ENCODE measurements at places on chromosomes 4 and X. TPM values are rescaled to one million over a fixed set of nuclear protein-coding genes. Genes with fewer than 3 reads are reported as not detected.

DNA sequence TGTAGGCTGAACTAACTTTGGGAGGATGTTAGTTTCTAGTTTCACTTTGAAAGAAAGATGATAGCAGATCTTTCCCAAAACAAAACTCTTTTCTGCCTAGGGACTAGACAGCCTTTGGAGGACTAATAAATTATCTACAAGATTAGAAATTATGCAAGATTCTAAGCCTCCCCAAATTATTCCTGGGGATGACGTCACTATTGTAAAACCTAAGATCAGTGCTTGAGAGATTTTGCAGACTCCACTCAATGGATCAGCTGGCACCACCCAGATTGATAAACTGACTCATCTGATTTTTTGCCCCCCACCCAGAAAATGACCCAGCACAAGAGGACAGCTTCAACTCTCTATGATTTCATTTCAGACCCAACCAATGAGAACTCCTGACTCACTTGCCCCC is 1057.9 kb upstream of the DIAPH2 start:
- H3K27ac ChIP-seq = no peak overlapping the region
- no peak for DNase-seq
- no peaks in the 10 kb centered on the region for H3K4me1 ChIP-seq
- no peaks in the 10 kb centered on the region for H3K36me3 ChIP-seq
- no peaks in the 10 kb centered on the region for H3K27me3 ChIP-seq

Gene BTC
- 0.07 TPM for total RNA-seq

GRCh38 chr4:36997727-36998126 is 246.8 kb upstream of the NWD2 start:
- H3K27ac ChIP-seq = no peak overlapping the region
- H3K4me3 ChIP-seq = no peak overlapping the region
- no peaks in the 10 kb centered on the region for H3K4me1 ChIP-seq
- H3K27me3 ChIP-seq = no peaks in the 10 kb centered on the region
- no peak for DNase-seq
- H3K36me3 ChIP-seq = no peaks in the 10 kb centered on the region

Gene UGT2B10
- not detected for total RNA-seq

- no peak overlapping the region for H3K27ac ChIP-seq
- no peak for DNase-seq
- no peaks in the 10 kb centered on the region for H3K4me1 ChIP-seq
- H3K27me3 ChIP-seq = no peaks in the 10 kb centered on the region
- no peaks in the 10 kb centered on the region for H3K36me3 ChIP-seq
Observed at GRCh38 chrX:30580641-30581040, 3.1 kb upstream of the TASL start.

DNA sequence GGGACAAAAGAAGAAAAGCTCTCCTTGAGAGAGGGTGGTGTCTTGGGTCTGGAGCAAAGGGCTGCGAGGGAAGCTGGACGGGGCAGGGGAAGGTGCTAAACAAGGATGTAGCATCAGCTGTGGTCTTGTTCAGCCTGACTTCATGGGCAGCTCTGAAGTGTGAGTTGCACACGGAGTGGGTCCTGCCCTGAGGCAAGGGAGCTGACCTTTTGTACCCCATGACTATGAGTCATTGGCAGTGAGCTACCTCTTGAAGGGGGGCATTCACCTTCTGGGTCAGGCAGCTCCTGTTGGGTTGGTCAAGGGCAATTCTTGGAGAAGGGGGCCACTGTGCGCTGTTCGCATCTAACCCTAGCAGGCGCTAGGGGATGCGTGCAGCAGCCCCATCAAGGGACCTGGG is 151.8 kb downstream of the SMIM20 start:
- DNase-seq = no peak
- H3K27ac ChIP-seq = no peak overlapping the region
- H3K4me1 ChIP-seq = no peaks in the 10 kb centered on the region
- H3K4me3 ChIP-seq = no peak overlapping the region
- H3K36me3 ChIP-seq = no peaks in the 10 kb centered on the region
- H3K27me3 ChIP-seq = no peaks in the 10 kb centered on the region

GRCh38 chrX:119389871-119390501 is 9.2 kb upstream of the SLC25A43 start:
- no peaks in the 10 kb centered on the region for H3K27me3 ChIP-seq
- H3K27ac ChIP-seq = no peak overlapping the region
- no peak for DNase-seq
- no peaks in the 10 kb centered on the region for H3K36me3 ChIP-seq
- H3K4me3 ChIP-seq = no peak overlapping the region

DNA sequence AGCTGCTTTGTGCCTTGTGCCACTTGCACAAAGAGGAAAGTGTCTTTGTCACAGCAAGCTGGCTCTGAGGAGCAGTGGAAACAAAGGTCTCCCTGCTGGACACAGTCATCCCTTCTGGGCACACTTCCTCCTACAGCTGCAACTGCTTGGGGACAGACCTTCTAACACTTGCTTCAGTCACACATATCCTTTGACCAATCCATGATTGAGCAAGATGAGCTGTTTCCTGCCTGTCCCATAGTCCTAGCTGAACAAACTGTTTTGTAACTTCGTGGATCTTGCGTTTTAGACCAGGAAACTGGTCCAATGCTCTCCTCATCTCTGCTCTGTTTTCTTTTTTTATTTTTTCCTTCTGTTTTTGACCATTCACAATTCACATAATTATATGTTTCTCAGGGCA is 98.5 kb downstream of the RRAGB start:
- no peak overlapping the region for H3K4me3 ChIP-seq
- no peaks in the 10 kb centered on the region for H3K4me1 ChIP-seq
- no peaks in the 10 kb centered on the region for H3K36me3 ChIP-seq
- DNase-seq = no peak
- no peak overlapping the region for H3K27ac ChIP-seq
- H3K27me3 ChIP-seq = no peaks in the 10 kb centered on the region

DNA sequence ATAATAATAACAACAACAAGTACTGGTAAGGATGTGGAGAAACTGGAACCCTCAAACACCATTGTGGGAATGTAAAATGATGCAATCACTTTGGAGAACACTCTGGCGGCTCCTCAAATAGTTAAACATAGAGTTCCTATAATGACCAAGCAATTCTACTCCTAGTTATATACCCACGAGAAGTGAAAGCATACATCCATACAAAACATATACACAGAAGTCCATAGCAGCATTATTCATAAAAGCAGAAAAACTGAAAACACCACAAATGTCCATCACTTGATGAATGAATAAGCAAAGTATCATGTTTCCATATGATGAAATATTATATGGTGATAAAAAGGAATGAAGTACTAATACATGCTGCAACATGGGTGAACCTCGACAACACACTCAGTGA is 116.7 kb downstream of the AMELX start:
- no peak overlapping the region for H3K4me3 ChIP-seq
- no peaks in the 10 kb centered on the region for H3K36me3 ChIP-seq
- H3K27ac ChIP-seq = no peak overlapping the region
- no peaks in the 10 kb centered on the region for H3K27me3 ChIP-seq

Gene FDCSP
- total RNA-seq = not detected

GRCh38 chr4:105544520-105545286 is 7.7 kb upstream of the ARHGEF38 start:
- H3K36me3 ChIP-seq = no peaks in the 10 kb centered on the region
- no peak for DNase-seq
- H3K27me3 ChIP-seq = no peaks in the 10 kb centered on the region

- DNase-seq = no peak
- H3K27ac ChIP-seq = no peak overlapping the region
- no peaks in the 10 kb centered on the region for H3K4me1 ChIP-seq
- H3K27me3 ChIP-seq = no peaks in the 10 kb centered on the region
Observed at GRCh38 chrX:121641560-121641959, 594.1 kb downstream of the GLUD2 start.

Gene MAGEC3
- total RNA-seq = not detected

Gene NR3C2
- total RNA-seq = 22.1 TPM

GRCh38 chrX:52437212-52437611 is 58.4 kb upstream of the XAGE1A start:
- H3K27ac ChIP-seq = no peak overlapping the region
- H3K4me3 ChIP-seq = no peak overlapping the region
- DNase-seq = no peak
- H3K27me3 ChIP-seq = no peaks in the 10 kb centered on the region

Gene HS6ST2
- total RNA-seq = 0.13 TPM

- peaks cover 11% of the 10 kb centered on the region for H3K27me3 ChIP-seq
- H3K27ac ChIP-seq = no peak overlapping the region
- no peak for DNase-seq
- H3K4me3 ChIP-seq = no peak overlapping the region
- peaks cover 2% of the 10 kb centered on the region for H3K4me1 ChIP-seq
- H3K36me3 ChIP-seq = no peaks in the 10 kb centered on the region
Observed at GRCh38 chr4:153001626-153002025, 65.5 kb downstream of the FHDC1 start.

Gene NKX3-2
- total RNA-seq = not detected

Gene DCLK2
- 16.2 TPM for total RNA-seq

DNA sequence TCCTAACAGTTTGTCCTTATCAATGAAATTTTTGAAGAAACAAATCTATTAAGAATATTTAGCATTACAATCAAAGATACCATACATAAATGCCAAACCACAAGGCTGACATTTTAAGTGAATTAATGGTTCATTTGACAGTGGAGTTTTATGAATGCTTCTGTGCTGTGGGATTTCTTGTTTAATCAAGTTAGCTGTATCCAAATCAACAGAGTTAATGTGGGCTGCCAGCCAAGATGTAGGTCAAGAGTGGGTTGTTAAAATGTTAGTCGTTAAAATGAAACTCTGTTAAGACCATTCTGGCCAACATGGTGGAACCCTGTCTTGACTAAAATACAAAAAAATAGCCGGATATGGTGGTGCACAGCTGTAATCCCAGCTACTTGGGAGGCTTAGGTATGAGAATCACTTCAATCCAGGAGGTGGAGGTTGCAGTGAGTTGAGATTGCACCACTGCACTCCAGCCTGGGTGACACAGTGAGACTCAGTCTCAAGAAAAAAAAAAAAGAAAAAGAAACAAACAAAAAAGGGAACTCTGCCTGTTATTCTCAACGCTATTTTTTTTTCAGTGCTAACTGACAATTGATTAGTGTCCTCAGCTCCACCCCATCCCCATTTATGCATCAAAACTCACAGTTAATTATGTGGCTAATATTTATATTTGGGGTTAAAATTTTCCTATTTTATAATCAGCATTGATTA is 20.2 kb downstream of the GPAT3 start:
- H3K4me3 ChIP-seq = no peak overlapping the region
- no peak overlapping the region for H3K27ac ChIP-seq
- DNase-seq = no peak
- H3K4me1 ChIP-seq = no peaks in the 10 kb centered on the region

GRCh38 chr4:61442936-61443335 is 242.8 kb downstream of the ADGRL3 start:
- H3K4me3 ChIP-seq = no peak overlapping the region
- no peaks in the 10 kb centered on the region for H3K27me3 ChIP-seq
- no peaks in the 10 kb centered on the region for H3K4me1 ChIP-seq
- no peak overlapping the region for H3K27ac ChIP-seq

Gene PRKG2
- not detected for total RNA-seq

DNA sequence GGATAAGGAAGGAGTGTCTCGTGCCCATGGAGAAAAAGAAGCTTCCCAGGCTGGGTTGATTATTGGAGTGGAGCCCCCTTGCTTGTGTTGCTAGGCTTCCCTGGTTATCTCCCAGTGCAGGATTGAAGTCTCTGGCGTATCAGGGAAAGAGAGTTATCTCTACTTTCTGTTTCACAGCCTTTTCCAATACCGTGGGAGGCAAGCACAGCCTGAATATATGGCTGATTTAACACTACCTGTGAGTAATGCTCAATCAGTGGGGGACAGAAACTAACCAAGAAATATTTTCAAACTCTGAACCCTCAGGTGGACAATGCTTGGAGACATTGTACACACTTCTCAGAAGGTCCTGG is 65.2 kb downstream of the SERPINA7 start:
- no peaks in the 10 kb centered on the region for H3K27me3 ChIP-seq
- no peaks in the 10 kb centered on the region for H3K4me1 ChIP-seq
- H3K27ac ChIP-seq = no peak overlapping the region
- no peaks in the 10 kb centered on the region for H3K36me3 ChIP-seq
- DNase-seq = no peak
- H3K4me3 ChIP-seq = no peak overlapping the region

DNA sequence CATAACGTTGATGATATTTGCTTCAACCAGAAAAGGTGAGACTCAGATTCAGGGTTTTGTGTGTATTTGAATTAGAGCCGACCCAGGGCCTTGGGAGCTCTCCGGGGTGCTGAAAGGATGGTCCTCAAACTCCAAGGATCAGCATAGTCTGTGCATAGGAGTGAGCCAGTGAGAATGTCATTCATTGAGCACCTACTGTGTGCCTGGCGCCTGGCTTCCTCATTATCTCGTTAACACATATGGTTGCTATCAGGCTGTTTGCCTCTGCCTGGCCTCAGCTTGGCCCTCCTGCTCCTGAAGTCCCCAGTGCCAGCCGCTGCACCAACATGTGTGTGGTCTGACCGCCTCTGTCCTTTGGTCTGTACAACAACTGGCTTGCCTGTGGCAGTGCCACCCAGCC is 25.1 kb upstream of the JAKMIP1 start:
- no peak for DNase-seq
- peaks cover 44% of the 10 kb centered on the region for H3K27me3 ChIP-seq
- H3K36me3 ChIP-seq = no peaks in the 10 kb centered on the region
- H3K4me3 ChIP-seq = no peak overlapping the region
- H3K4me1 ChIP-seq = no peaks in the 10 kb centered on the region

GRCh38 chr4:125663896-125664767 is 349.4 kb downstream of the FAT4 start:
- H3K4me1 ChIP-seq = no peaks in the 10 kb centered on the region
- DNase-seq = no peak
- H3K36me3 ChIP-seq = no peaks in the 10 kb centered on the region
- no peak overlapping the region for H3K27ac ChIP-seq

DNA sequence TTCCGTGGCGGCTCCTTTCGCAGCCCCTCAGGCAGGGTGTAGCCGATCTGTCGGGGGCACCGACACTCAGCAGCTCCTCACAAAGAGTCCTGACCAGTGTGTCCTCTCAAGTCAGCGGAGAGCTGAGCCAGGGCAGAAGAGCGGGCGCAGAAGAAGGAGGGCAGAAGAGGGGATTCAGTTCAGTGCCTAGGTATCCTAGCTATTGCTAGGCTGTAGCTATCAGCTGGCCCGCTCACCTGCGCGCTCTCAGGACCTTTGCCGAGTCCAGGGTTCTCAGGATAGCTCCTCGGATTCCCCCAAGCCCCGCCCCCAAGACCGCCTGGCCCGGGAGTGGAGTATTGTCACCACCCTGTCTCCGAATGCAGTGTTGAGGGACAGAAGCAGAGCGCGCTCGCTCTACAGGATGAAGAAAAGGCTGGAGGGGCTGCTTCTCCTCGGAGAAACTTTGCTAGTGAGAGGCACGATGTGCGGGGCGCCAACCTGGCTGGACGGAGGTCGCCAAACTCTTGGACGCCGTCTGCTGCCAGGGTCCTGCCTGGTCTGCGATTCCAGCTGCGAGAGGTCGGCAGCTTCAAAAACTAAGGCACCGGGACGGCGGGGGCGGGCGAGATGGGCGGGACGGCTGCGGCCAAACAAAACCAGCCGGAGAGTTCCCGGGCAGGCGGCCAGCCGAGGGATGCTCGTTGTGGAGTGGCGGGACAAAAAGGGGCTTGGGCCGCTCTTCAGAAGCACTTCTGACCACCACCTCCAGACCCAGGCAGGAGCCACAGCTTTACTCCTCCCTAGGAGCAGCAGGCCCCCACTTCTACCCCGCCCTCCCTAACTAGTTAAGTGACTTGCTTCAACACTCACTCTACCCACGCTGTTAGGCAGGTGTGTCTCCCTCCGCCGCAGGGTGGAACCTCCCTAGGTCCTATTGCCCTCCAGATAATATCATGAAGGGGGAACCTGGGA is at the start of gene XKRX:
XKRX (minus strand) TSS at position 258 of the 954 bp plus-strand sequence. CDS start 613 bp downstream, outside the sequence.
- H3K27ac ChIP-seq = no peak within 1 kb of the TSS
- H3K27me3 ChIP-seq = peaks cover 9% of the 10 kb centered on the region
- H3K4me3 ChIP-seq = no peak within 1 kb of the TSS
- no peaks in the 10 kb centered on the region for H3K36me3 ChIP-seq
- DNase-seq = peak; percentile 28
- H3K4me1 ChIP-seq = no peaks in the 10 kb centered on the region

Gene GNRHR
- total RNA-seq = not detected
